ENCODE measurements at places on chromosomes 1 and 21.

- DNase-seq = no peak
Observed at GRCh38 chr1:162902416-162902815, 41.4 kb upstream of the CCDC190 start.

GRCh38 chr1:5691795-5692509 lies 300.3 kb downstream of the NPHP4 start:
- no peak for DNase-seq

GRCh38 chr1:41368801-41369200 lies 7.6 kb downstream of the FOXO6 start:
- DNase-seq = no peak

DNA sequence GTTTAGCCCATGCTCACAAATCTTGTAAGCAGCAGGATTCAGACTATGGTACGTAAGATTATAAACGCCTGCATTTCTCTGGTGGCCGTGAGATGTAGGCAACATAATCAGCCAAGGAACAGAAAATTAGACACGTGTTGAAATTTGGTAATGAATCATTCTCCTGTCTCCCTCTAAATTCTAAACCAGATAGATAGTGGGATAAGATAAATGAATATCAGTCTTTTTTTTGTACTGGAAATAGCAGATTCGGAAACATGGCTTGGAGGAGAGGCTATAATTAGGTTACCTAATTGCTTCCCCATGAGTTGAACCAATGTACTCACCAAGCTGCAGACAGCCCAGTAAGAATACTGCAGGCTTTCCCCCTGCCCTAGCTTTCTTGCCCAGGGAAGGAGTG lies 172.3 kb downstream of the TGFB2 start:
- DNase-seq = no peak

DNA sequence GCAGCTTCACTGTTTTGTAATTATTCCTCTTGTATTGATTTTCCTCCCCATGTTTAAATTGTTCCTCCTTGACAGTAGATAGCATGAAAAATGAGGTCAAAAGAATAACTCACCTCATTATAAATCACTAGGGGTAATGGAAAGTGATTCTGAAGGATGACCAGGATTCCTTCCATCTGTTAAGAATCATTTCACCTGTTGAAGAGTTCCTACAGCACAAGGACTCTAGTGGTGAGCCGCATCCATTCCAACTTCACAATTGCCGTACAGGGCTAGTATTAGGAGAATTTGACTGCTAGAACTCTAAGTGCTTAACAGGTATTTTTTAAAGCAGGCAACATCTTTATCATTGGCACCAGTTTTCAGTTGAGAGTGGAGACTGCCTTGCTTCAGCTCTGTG lies 13.7 kb downstream of the PPP1R12B start:
- DNase-seq = no peak

GRCh38 chr1:51305371-51305823 lies 25.0 kb downstream of the TTC39A start:
- no peak for DNase-seq

DNA sequence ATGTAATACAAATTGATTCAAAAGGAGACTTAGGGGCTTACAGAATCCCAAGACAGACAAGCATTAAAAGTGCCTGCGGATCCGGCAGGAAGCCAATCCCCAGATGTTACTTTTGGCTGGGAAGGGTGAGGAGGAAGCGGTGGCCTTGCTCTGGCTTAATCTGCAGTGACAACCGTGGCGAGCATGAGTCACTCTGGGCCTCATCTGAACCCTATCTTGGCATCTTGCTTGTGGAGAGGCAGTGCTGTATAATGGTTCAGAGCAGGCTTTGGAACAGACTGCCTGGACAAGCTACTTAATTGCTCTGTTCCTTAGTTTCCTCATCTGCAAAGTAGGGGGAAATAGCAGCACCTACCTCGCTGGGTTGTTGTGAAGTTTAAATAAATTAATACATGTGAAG lies 74.1 kb downstream of the XCL2 start:
- peak; percentile 7 for DNase-seq

GRCh38 chr1:54126271-54126815 lies 26.5 kb downstream of the CDCP2 start:
- no peak for DNase-seq

- DNase-seq = no peak
Observed at GRCh38 chr21:35559829-35560225, 500.5 kb downstream of the SETD4 start.

DNA sequence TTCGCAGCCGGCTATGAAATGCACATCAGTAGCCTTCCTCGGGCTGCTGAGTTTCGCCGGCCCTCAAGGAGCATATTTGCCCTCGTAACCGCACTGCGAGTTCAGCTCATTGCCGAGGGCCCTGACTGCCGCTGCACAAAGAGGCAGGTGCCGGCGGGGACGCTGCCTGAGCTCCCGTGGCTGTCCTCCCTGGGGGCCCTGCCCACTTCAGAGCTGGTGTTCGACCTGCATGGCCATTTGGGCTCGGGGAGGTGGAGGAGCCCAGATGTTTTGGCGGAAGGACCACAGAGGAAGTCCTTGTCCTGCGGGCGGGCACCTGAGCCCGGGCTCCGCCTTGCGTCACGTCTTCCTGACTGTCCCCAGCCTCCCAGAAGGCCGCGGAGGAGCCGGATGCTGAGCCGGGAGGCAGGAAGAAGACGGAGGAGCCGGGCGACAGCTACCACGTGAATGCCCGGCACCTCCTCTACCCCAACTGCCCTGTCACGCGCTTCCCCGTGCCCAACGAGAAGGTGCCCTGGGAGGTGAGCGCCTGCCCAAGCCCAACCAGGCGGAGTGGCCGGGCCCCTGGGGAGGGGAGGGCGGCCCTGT lies 29.9 kb upstream of the LRRC3 start:
- no peak for DNase-seq

DNA sequence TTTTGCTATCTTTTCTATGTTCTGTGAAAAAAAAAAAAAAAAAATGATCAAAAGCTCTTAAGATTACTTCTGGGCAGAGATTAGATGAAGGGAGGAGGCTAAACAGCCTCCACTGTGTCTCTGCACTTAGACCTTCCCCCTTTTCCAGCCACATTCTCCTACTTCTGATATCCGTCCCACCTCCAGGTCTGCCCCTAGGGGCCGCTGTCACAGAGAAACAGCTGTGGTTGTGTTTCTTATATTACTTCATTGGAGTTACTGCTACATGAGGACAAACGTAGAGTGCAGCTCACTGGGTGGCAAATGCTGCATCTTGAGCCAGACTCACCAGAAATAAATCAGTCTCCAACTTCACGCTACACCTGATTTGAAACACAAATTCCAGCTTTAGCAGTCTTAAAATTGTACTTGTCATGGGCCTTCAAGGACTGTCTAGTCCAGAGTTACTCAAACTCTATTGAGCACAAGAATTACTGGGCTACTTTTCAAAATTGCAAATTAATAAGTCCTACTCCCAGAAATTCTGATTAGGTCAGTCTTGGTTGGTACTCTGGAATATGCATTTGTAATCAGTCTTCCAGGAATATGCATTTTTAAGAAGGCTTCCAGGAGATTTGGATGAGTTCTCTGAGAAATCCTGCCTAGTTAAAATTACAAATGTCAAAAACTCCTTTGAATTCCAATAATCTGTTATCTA lies 125.2 kb upstream of the PTBP2 start:
- no peak for DNase-seq

DNA sequence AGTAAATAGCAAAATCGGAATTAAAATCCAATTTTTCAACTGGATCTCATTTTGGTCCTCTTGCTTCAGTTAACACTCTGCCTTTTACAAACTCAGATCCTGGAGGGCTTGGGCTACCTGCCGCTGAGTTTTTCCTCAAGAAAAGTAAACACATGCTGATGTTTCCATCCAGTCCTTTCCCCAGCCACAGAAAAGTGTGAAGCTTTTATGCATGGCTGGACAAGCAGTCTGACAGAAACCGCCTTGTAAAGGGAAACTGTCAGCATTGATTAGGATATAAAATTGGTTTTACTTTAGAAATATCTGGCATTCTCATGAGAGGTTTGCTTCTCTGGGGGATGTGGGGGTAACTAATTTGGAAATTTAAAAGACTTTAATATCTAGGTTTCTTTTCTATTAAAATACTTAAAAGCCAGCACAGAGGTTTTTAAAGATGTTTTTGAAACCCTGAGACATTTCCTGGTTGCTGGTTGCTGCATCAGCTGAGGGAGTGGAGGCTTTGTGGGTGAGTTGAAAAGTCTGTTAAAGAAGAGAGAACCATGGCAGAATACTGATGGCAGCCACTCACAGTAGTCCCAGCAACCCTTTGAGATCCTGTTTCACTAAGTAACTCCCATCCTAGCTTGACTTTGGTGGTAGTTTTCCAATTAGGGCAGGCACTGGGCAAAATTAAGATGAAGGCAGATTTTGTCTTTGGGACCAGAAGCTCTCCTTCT lies 238.3 kb downstream of the PAPPA2 start:
- no peak for DNase-seq

DNA sequence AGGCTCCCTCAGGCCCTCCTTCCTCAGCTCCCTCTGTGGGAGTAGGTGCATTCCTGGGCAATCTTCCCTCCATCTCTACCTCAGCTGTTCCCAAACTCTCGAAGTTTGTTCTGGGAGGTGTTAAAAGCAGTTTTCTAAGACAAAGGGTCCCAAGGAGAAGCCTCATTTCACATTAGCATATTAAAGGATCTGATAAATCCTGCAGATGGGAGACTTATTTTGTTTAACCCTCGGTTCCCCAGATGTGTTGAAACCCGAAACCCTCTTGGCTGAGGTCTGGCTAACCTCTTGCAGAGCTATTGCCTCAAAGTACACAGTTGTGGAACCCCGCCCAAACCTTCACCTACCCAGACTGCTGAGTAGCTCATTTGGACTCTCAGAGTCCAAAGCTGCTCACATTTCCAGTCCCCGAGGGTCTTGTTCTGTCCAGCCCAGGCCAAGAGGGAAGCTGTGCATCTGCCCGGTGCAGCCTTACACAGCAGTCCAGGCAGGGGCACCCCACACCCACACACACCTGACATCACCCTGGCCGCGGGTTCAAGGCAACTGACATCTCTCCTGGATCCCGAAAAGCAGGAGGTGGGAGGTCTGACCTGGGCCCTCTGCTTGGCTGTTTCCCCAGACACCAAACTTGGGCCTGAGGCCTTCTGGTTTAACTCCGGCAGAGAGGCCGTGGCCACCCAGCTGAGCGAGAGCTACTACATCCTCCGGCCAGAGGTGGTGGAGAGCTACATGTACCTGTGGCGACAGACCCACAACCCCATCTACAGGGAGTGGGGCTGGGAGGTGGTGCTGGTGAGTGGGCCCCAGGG lies 19.5 kb upstream of the SELENON start:
- DNase-seq = no peak

GRCh38 chr1:206540044-206540780 lies 32.9 kb downstream of the RASSF5 start:
- DNase-seq = no peak

DNA sequence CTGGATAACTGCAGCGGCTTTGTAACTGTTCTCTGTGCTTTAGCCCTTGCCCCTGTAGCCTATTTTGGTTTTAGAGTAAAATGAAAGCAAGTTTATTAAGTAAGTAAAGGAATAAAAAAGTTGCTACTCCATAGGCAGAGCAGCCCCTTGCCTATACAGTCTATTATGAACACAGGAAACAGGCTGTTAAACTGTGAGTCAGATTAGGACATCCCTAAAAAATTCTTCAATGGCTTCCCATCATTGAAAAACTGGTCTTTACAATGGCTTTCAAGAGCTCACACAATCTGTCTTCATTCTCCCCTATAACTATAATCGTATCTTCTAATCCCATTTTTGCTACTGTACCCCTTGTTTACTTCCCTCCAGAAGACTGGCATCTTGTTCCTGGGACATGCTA lies 43.0 kb downstream of the ATG4C start:
- no peak for DNase-seq

DNA sequence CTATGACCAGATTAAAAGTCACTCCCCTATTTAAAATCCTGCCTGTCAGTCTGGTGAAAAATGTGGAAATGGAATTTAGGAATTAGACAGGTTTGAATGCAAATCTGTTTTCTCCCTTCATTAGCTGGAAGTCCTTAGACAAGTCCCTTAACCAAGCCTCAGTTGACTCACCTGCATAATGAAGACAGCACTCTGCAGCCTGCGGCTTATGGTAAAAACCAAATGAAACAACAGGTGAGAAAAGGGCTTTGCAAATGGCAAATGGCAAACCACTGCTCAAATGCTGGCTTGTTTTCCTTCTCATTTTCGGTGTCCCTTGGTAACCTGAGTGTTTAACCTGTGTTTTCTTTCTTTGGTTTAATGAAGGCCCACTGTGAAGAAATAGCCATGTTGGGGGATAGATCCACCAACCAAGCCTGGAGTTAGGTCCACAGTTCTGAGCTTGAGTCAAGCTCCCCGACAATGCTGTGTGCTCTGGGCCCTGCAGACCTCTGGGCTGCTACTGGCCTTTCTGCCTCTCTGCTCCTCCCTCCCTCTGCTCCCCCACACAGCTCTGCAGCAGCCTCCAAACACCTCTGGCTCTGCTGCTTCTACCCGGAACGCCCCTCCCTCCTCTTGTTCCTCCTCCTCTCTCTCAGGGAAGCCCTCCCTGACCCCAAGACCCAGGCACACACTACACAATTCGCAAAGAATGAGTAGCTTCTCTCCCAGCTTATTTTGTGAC lies 641.8 kb downstream of the MATN1 start:
- no peak for DNase-seq

GRCh38 chr1:16145662-16146278 lies 10.1 kb downstream of the EPHA2 start:
- DNase-seq = no peak

DNA sequence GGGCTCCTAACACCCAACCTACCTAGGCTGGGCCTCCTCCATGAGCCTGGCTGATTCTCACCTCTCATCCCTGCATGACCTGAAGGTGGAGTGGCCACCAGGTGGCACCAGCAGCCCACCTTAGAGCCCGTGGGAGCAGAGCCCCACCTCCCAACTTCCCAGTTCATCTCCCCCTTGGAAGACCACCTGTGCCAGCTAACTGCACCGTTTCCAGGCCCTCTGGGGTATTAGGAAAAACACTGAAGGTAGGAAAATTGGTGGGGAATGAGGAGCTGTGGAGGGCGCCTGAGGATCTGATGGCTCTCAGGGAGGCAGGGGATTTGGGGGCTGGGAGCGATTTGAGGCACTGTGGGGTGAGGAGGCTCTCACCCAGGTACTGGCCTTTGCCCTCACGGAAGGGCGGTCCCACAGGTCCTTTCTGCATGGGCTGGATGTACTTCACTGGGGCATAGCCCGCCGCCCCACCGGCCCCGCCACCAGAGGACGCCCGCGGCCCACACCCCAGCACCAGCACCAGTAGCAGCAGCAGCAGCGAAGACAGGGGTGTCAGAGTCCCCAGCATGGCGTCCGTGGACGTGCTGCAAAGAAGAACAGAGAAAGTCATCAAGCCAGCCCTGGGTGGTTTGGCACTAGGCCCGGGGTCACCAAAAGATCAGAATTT lies 11.1 kb downstream of the ADPRS start:
- DNase-seq = peak; percentile 71

- DNase-seq = peak; percentile 5
Observed at GRCh38 chr1:12031039-12031980, 12.0 kb downstream of the MIIP start.

DNA sequence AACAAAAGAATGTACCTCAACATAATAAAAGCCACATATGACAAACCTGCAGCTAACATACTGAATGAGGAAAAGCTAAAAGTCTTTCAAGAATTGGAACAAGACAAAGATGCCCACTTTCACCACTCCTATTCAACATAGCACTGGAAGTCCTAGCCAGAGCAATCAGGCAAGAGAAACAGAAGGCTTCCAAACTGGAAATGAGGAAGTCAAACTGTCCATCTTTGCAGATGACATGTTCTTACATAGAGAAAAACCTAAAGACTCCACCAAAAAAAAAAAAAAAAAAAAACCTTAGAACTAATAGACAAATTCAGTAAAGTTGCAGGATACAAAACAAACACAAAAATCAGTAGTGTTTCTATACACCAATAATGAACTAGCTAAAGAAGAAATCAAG lies 20.2 kb downstream of the NSL1 start:
- no peak for DNase-seq

GRCh38 chr1:173329726-173330125 lies 122.6 kb upstream of the TNFSF4 start:
- DNase-seq = no peak

Data from activated T-cell treated with anti-CD3 and anti-CD28 coated beads for 1 hour (primary cell).